Osteoblast (primary cell): ENCODE measurements at places on chromosomes 11 and 22. TPM values are rescaled to one million over a fixed set of nuclear protein-coding genes. Genes with fewer than 3 reads are reported as not detected.

DNA sequence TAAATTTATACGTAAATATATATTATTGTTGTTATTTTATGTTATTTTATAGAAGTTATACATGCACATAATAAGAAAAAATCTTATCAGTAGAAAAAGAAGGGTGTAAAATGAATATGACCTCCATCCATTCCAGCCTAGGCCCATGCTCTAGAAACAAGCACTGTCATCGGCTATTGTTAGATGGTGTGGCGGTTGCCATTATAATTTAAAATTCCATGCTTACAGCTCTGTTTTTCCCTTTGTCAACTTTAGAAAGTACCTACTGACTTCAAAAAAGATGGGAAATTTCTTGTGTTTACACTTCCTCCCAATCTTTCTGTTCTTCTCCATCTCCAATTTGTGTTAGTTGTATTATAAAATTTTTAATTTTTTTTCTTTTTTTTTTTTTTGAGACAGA is 61.9 kb upstream of the RDX start:
- H3K27me3 ChIP-seq: no peaks in the 10 kb centered on the region
- no peak for DNase-seq
- no peak overlapping the region for H3K4me3 ChIP-seq
- H3K4me1 ChIP-seq: peaks cover 18% of the 10 kb centered on the region

The PGR gene
- total RNA-seq: under 0.01 and 0.29 TPM in 2 replicates

The TMPRSS4 gene
- total RNA-seq: not detected in 2 replicates

GRCh38 chr11:71284525-71285092 is 32.2 kb upstream of the SHANK2 start:
- no peak overlapping the region for H3K27ac ChIP-seq
- H3K4me3 ChIP-seq: no peak overlapping the region
- peaks cover 22% of the 10 kb centered on the region for H3K27me3 ChIP-seq
- H3K4me1 ChIP-seq: peaks cover 18% of the 10 kb centered on the region
- H3K36me3 ChIP-seq: no peaks in the 10 kb centered on the region
- DNase-seq: no peak

DNA sequence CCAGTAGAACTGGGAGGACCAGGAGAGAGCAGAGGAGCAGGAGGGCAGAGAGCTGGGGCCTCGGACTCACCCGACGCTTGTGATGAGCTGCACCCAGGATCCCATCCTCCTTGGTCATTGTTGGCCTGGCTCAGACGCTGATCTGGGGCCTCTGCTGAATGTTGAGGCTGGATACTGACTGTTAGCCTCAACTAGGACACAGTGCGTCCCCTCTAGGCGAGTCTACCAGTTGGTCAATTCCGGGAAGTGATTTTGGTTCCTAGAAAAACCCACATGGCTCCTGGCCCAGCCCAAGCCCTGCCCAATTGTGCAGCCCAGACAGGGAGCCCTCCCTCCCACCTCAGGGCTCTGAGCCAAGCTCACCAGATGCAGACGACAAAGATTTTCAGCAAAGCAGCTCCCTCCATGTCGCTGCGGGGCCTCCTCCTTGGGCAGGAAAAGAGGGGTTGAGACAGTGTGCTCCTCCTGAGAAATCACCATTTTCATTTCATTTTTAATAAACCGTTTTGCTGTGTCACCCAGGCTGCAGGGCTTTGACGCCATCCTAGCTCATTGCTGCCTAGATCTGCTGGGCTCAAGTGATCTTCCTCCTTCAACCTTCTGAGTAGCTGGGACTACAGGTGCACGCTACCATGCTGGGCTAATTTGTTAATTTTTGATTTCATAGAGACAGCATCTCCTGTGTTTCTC is at the start of gene APOL4:
APOL4 (minus strand) TSS at position 180 of the 690 bp plus-strand sequence; CDS start at position 105, 75 bp downstream.
- H3K36me3 ChIP-seq: no peaks in the 10 kb centered on the region
- peak; percentile 57 for DNase-seq
- no peaks in the 10 kb centered on the region for H3K27me3 ChIP-seq
- H3K4me3 ChIP-seq: no peak within 1 kb of the TSS

The OR10W1 gene
- not detected in 2 replicates for total RNA-seq

The ARHGAP1 gene
- 88.3 and 100 TPM in 2 replicates for total RNA-seq

GRCh38 chr11:94794287-94795168 is 26.4 kb downstream of the AMOTL1 start:
- no peaks in the 10 kb centered on the region for H3K27me3 ChIP-seq
- peak overlapping the region; percentile 100 for H3K27ac ChIP-seq
- peak; percentile 91 for DNase-seq
- H3K36me3 ChIP-seq: peaks cover 10% of the 10 kb centered on the region
- H3K4me1 ChIP-seq: peaks cover 74% of the 10 kb centered on the region
- peak overlapping the region; percentile 70 for H3K4me3 ChIP-seq

- no peak for DNase-seq
- H3K27me3 ChIP-seq: no peaks in the 10 kb centered on the region
- no peak overlapping the region for H3K4me3 ChIP-seq
- H3K27ac ChIP-seq: no peak overlapping the region
- H3K4me1 ChIP-seq: no peaks in the 10 kb centered on the region
Measured at GRCh38 chr11:45945397-45945999, 23.0 kb downstream of the LARGE2 start.

DNA sequence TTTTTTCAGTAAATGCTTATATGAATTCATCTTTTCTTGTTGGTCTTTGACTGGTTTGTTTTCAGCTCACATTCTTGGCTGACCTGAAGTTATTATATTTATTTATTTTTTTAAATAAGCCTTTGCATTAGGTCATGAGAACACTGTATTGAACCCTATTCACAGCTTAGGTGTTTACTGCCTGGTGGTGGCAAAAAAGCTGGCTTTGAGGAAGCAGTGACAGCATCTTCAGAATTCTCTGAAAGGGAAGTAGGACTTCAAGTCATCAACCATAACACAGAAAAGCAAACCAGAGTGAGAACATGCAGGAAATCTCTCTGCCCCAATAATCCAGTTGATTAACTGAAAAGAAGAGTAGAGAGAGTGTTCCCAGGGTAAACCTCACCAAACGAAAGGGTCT is 30.3 kb upstream of the MMP13 start:
- no peak for DNase-seq
- no peak overlapping the region for H3K27ac ChIP-seq
- no peaks in the 10 kb centered on the region for H3K36me3 ChIP-seq
- no peaks in the 10 kb centered on the region for H3K27me3 ChIP-seq
- peaks cover 7% of the 10 kb centered on the region for H3K4me1 ChIP-seq

DNA sequence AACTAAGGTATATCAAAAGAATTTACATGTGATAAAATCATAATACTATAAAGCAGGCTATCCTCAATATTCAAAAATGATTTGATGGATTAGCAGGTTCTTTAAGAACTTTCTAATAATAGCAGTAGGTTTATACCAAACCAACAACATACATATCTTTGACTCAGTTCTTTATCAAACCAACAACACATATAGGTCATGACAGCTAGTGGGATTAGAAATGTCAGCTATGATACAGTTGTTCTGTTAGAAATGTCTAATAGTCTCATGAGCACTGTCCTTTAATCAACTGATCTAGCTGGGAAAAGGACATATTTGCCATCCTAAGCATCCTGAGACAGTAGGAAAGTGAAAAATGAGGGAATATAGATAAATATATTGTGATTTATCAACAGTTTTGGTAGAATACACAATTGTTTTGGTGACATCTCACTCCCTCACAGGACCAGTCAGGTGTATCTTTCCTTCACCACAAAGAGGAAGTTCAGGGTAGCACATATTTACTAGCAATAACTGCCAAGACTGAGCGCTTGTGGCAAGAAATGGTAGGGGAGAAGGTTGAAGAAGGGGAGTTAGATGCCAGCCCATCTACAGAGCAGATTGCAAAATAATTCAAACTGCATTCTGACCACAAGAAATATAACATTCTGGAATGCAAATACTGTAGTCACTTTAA is 90.8 kb upstream of the APOA1 start:
- H3K27ac ChIP-seq: no peak overlapping the region
- no peaks in the 10 kb centered on the region for H3K27me3 ChIP-seq
- no peak overlapping the region for H3K4me3 ChIP-seq
- DNase-seq: no peak

DNA sequence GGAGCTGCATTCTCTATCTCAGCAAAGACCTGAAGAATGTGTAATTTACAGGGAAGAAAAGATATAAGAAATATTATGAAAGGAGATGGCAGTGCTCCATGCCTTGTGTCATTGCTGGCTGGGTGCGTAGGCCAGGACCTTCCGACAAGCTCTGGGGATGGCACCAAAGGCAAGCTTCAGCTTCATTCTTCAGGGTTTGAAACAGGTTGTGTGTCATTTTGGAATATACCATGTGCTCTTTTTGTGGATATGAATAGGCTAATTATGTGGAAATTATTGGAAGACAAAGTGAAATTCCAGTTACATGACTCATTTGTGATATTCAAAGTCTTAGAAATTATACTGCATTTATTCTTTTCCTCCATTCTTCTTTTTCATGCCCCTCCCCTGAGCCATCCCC is 5.7 kb upstream of the KIRREL3 start:
- no peak overlapping the region for H3K27ac ChIP-seq

- H3K4me1 ChIP-seq: no peaks in the 10 kb centered on the region
- DNase-seq: no peak
- H3K36me3 ChIP-seq: no peaks in the 10 kb centered on the region
- H3K27ac ChIP-seq: no peak overlapping the region
- no peak overlapping the region for H3K4me3 ChIP-seq
- H3K27me3 ChIP-seq: no peaks in the 10 kb centered on the region
Measured at GRCh38 chr22:20175597-20175900, 24.7 kb upstream of the CCDC188 start.

DNA sequence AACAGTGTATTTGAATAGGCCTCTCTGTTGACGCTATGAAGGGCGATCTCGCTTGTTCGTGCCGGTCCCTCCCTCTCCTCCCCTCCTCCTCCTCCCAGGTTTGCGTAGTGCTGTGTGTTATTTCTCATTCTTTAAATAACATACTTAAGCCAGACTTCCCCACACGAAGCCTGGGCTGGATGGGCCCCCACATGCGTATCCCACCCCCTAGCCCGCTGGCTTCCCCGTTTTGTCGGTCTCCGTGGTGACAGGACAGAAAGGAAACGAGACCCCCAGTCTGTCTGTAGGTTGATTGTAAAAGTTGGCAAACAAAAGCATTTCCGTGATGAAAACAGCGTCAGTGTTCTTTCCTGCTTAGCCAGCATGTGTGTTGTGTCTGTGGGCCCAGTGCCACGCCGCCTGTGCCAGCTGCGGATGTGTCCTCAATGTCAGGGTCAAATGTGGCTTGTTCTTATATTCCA is 27.3 kb downstream of the FAM118A start:
- DNase-seq: no peak
- H3K4me3 ChIP-seq: no peak overlapping the region
- no peak overlapping the region for H3K27ac ChIP-seq
- no peaks in the 10 kb centered on the region for H3K4me1 ChIP-seq
- peaks cover 41% of the 10 kb centered on the region for H3K36me3 ChIP-seq

The ZNF280B gene
- total RNA-seq: 1.1 and 1.5 TPM in 2 replicates

GRCh38 chr11:100939571-100939970 is 190.0 kb downstream of the PGR start:
- DNase-seq: peak; percentile 53
- no peaks in the 10 kb centered on the region for H3K4me1 ChIP-seq
- no peak overlapping the region for H3K27ac ChIP-seq
- no peak overlapping the region for H3K4me3 ChIP-seq
- H3K27me3 ChIP-seq: no peaks in the 10 kb centered on the region
- H3K36me3 ChIP-seq: no peaks in the 10 kb centered on the region

The VSIG10L2 gene
- total RNA-seq: not detected in 2 replicates

DNA sequence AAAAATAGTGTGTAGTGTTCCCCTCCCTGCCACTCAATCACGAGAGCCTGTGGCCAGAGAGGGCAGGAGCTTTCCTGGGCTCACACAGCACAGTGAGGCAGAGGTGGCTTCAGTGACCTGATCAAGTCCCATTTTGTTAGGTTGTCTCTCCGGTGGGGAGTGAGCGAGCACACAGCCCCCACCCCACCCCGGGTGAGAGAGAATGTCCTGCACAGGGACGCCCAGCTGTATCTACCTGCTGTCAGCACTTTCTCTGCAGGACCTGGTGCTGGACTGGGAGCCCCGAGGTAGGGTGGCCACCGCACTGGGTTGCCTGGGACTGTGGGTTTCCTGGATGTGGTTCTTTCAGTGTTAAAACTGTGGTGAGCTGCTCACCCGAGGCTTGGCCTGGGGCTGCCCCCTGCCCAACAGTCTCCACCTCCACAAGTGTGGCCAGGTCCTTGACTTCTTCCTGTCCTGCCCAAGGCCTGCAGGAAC is 6.1 kb downstream of the CAPN5 start:
- no peak for DNase-seq
- no peaks in the 10 kb centered on the region for H3K36me3 ChIP-seq
- no peaks in the 10 kb centered on the region for H3K27me3 ChIP-seq
- peak overlapping the region; percentile 94 for H3K27ac ChIP-seq

The MMP11 gene
- total RNA-seq: 23.5 and 41.3 TPM in 2 replicates

GRCh38 chr22:45612451-45612901 is 59.2 kb upstream of the ATXN10 start:
- H3K27me3 ChIP-seq: no peaks in the 10 kb centered on the region
- H3K4me3 ChIP-seq: peak overlapping the region; percentile 53
- DNase-seq: peak; percentile 96

DNA sequence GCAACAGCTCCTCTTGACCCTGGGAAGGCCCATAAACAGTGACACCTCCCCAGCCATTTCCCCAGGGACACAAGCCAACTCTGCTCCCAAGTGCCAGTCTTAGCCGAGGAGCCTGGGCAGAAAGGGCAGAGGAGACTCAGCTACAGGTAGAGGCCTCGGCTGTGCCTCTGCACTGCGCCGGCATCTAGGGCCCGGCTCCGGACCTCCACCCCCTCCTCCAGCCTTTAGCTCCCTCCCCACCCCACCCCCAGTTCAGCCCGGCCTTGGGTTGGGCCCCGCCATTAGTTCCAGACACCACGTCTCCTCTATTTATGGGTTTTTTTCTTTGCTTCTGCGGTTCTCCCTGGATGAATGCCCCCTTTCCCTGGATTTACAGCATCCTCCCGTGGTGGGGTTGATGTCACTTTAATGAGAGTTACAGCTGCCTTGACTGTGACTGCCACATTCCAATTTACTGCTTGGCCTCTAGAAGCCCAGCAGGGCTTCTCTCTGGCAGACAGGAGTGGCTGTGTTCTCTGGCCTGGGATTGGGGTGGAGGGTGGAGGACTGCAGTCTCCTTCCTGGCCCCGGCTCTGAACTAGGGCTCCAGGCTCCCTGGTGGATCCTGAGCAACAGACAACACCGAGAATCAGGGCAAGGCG is 13.5 kb upstream of the OAF start:
- peak; percentile 81 for DNase-seq
- no peak overlapping the region for H3K27ac ChIP-seq
- H3K4me1 ChIP-seq: no peaks in the 10 kb centered on the region
- no peaks in the 10 kb centered on the region for H3K36me3 ChIP-seq
- H3K27me3 ChIP-seq: peaks cover 28% of the 10 kb centered on the region

GRCh38 chr11:92954003-92954402 is 15.4 kb upstream of the MTNR1B start:
- DNase-seq: no peak
- H3K27ac ChIP-seq: no peak overlapping the region
- H3K4me1 ChIP-seq: no peaks in the 10 kb centered on the region

The DGCR6L gene
- total RNA-seq: 58.9 and 60.8 TPM in 2 replicates
